Activated CD4-positive, alpha-beta T cell treated with anti-CD3 and anti-CD28 coated beads, Interleukin-2, amount 50 U/mL, for 1 hour (primary cell): ENCODE measurements at places on chromosomes 2 and 18.

- no peak for DNase-seq
These were observed 92.3 kb upstream of the SMAD2 start for GRCh38 chr18:48022531-48023329.

DNA sequence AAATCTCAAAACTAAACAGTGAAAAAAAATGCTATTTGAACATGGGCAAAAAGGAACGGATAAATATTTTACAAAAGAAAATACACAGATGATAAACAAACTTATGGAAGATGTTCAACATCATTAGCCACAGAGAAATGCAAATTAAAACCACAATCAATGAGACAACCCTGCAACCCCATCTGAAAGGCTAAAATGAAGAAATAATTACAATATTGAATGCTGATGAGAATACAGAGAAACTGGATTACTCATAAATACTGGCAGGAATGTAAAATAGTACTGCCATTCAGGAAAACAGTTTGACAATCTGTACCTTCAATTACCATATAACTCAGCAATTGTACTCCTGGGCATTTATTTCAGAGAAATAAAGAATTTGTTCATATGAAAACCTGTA, 193.1 kb upstream of the UBE2E3 start:
- DNase-seq = no peak

- no peak for DNase-seq
These were observed 274.7 kb upstream of the SIX2 start for GRCh38 chr2:45283764-45284620.

- no peak for DNase-seq
These were observed 275.9 kb upstream of the TCF4 start for GRCh38 chr18:55863876-55864275.

DNA sequence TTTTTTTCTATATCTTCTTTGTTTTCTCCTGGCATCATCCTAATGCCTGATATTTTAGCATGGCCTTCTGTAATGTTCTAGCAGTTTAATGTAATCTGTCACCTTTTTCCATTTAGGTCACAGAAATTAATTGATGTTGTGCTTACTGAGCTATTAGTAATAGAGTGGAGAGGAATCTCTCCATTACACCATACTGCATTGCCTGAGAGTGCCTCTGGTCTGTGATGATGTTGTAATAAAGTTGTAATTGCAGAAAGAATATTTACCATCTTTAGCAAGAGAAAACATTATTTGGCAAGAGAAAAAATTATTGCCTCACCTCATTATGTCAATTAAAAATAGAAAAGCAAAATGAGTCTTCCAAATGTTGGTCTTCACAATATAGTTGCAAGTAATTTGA, 213.2 kb downstream of the KCNJ3 start:
- no peak for DNase-seq

- DNase-seq = no peak
These were observed 52.3 kb upstream of the ZFP36L2 start for GRCh38 chr2:43278564-43279220.

GRCh38 chr18:71327850-71328249, 1039.0 kb downstream of the SOCS6 start:
- DNase-seq = no peak

DNA sequence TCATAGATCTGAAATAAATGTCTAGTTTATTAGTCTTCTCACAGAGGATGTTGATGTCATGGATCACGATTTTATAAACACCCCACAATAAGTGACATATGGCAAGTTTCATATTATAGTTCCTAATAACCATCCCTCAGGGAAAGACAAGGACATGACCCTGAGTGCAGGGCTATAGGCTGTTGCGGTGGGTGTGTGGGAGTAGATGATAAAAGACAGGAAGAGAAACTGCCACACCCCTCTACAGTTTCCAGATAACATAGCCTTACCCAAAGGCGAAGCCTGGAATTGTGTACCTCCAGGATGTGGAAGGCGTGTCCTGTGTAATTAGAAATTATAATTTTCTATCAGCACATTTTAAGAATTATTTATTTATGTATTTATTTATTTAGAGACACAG, 2.4 kb upstream of the NEDD4L start:
- no peak for DNase-seq

GRCh38 chr2:55916473-55917049, 7.0 kb downstream of the EFEMP1 start:
- DNase-seq = no peak

- DNase-seq = no peak
These were observed 36.6 kb downstream of the KCNS3 start for GRCh38 chr2:17915099-17915498.

DNA sequence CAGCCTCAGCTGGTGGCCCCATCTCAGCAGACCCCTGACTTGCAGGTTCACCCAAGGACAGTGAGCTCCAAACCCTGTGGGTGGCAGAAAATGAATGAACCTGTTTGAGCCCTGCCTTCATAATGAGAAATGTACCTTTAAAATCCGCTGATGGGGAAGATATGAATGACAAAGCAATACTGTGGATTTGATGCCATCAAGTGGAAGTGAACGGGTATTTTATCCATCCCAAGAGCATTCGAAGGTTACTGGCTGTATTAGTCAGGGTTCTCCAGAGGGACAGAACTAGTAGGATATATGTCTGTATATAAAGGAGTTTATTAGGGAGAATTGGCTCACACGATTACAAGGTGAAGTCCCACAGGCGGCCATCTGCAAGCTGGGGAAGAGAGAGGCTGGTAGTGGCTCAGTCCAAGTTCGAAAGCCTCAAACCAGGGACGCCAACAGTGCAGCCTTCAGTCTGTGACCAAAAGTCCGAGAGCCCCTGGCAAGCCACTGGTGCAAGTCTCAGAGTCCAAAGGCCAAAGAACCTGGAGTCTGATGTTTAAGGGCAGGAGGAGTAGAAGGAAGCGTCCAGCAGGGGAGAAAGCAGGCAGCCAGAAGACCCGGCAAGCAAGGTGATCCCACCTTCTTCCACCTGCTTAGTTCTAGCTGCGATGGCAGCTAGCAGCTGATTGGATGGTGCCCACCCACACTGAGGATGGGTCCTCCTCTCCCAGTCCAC, 32.1 kb downstream of the TOGARAM2 start:
- no peak for DNase-seq

DNA sequence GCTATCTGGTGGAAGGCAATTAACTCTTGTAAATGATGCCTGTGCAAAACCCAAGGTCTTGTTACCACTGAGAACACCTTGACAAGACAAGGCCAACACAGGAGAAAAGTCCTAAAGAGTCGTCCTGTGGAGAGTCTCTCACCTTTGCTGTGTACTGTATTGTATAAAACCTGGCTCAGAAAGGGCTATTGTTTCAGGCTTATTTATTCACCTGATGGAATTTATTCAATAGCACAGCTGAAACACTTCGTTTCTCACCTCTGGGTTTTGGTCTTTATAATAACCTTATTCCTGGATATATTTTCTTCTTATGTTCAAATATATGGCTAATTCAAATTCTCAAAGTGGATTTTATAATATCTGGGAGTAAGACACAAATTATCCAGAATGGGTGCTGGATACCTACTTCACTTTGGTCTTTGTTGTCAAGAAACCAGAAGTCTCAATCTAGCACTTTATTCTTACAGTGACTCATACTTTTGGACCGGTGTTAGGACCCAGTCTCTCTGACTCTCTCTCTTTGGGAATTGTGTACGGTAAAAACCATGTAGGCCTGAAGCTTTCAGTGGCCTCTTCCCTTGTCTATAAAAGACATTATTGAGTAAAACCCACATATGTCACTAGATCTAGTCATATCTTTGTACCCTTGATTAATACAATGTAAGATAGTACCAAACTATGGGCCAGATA, 16.1 kb upstream of the STAT4 start:
- no peak for DNase-seq

- no peak for DNase-seq
These were observed 36.1 kb upstream of the ITGA4 start for GRCh38 chr2:181421131-181421458.

GRCh38 chr2:200523158-200523557, 2.8 kb upstream of the SGO2 start:
- no peak for DNase-seq

DNA sequence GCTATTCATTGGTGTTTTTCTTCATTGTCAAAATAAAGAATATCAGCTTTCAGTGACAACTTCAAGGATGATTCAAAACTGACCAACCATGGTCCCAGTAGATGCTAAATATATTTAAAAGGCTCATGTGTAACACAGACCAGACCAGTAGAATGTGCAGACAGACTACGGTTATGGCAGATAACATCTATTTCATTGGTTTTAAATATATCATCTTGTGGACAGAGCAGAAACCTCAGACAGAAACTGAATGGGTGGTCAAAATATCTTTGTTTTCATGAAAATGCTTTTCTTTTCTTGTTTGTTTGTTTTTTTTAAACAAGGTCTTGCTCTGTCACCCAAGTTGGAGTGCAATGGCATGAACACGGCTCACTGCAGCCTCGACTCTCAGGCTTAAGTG, 107.4 kb upstream of the CREB1 start:
- no peak for DNase-seq

DNA sequence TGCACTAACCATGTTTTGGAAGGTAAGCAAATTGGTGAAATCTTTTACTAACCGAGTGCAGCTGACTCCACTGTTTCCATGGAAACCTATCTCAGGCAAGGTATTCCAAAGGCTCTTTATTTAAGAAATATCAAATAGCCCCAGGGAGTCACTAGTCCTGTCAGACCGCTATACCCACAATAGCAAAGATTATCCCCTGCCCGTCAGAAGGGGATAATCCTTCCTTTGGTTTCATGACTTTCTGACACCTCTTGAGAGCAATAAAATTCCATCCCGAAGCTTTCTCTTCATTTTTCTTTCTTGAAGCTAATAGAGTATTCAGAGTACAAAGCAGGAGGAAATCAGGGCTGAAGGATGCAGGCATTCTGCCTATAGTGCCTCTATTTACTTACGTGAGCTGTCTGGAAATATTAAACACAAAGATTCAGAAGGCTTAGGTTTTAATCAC, 34.7 kb upstream of the MAP2 start:
- DNase-seq = no peak

- DNase-seq = no peak
These were observed 79.6 kb downstream of the KLF7 start for GRCh38 chr2:207086136-207086535.

DNA sequence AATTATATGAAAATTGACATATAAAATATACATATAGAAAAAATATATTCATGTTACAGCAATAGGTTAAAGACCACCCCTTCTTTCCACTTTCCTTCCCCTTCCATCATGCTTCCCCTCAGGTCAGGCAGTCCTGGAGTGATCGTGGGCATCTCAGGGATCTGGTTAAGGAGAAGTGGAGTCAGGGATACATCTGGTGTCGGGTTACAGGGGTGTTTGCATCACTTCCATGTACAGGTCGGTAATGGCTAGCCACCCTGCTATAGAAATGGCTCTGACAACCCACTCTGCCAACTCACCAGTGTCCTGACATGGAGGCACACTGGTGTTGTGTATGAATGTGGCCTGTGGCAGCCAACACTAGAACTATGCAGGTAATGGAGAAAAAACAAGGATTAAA, 36.3 kb upstream of the LGALSL start:
- DNase-seq = no peak

GRCh38 chr2:160142472-160142871, 57.6 kb downstream of the ITGB6 start:
- no peak for DNase-seq

- DNase-seq = no peak
These were observed 297.6 kb downstream of the CDCA7 start for GRCh38 chr2:173652311-173652710.

- no peak for DNase-seq
These were observed 813.3 kb downstream of the DCC start for GRCh38 chr18:53153281-53153680.

DNA sequence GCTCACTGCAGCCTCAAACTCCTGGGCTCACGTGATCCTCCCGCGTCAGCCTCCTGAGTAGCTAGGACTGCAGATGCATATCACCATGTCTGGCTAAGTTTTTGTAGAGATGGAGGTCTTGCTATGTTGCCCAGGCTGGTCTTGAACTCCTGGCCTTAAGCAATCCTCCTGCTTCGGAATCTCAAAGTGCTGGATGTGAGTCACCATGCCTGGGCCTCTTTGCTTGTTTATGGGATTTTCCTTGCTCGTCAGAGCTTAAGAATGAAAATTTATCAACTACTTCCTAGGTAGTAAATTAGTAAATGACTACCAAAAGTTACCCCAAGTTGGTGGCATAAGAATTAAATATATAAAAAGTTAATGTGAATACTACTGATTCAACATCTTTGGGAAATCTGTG, 51.0 kb downstream of the ACTR3 start:
- DNase-seq = no peak

DNA sequence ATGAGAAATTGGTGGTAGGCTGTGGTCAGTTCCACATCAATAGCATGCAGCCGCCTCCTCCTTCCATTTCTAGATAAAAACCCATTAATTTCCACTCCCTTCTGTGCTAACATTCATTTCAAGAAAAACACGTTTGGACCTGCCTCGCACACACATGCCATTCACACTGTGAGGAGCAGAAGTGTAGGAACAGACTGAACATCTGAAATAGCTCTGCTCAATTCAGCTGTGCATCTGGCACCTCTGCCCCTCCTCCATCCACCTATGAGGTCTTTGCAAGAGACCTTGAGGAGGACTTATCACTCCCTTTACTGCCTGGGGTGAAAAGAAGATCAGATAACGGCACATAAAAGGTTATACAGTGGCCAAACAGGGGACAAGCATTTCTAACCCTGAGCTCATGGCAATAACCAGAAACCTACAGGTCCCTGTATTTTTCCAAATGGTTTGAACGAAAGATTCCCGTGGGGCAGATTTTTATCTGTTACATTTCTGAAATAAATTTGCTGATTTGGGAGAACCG, 30.8 kb upstream of the LRP2 start:
- DNase-seq = no peak

- DNase-seq = no peak
These were observed 348.0 kb downstream of the GPD2 start for GRCh38 chr2:156784020-156784701.

- DNase-seq = no peak
These were observed 154.2 kb upstream of the RMP24 start for GRCh38 chr18:35818353-35818667.
